ENCODE measurements at places on chromosomes 3 and 15.

- no peak for DNase-seq
These were observed 50.0 kb upstream of the GPR149 start for GRCh38 chr3:154480033-154480432.

DNA sequence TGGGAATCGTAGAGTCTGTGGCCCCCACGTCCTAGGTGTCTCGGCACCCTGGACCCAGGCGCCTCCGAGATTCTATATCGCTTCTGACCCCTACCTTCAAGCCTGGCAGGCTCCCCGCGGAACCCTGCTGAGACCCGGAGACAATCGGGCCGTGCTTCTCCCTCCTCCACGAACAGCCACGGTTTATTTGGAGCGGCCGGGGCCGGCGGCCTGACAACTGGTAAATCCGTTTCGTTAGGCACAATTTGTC lies 1.4 kb downstream of the GATA2 start:
- no peak for DNase-seq

DNA sequence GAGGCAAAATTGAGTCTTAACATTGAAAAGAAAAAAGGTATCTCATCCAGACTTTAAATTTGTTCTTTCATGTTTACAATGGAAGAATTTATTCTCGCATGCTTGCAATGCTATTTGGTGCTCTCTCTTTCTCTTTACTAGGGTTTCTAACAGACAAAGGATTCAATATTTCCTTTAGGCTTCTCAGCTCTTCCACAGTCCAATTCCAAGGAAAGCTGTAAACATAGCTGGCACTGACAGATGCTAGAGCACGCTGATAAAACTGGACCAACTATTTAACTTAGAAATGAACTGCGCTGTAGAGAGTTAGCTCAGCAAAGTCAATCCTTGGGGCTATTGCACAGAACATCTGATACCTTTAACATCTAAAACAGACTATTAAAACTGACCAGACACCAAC lies 81.3 kb downstream of the PDZRN3 start:
- no peak for DNase-seq

- no peak for DNase-seq
These were observed 54.9 kb upstream of the COL6A6 start for GRCh38 chr3:130462089-130462488.

GRCh38 chr3:155154255-155154654 lies 74.1 kb downstream of the MME start:
- no peak for DNase-seq
